ENCODE measurements at places on chromosomes 16 and 17. TPM values are rescaled to one million over a fixed set of nuclear protein-coding genes. Genes with fewer than 3 reads are reported as not detected.

DNA sequence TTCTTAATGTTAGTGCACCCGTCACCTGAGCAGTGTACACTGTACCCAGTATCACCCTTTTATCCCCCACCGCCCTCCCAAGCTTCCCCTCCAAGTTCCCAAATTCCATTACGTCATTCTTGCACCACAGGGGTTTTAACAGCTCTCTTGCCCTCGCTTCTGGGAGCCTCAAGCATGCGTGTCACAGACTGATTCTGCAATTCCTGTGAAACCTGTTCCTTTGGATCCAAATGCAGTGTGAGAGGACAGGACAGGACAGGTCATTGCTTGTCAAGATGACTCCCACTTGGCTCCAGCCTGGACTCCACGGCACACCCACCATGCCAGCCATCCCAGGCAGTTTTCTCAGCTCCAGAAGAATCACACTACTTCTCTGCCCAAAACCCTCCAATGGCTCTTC is 44.1 kb downstream of the CYB5D2 start:
- DNase-seq = no peak

The CRHR1 gene
- not detected for total RNA-seq

The WFIKKN2 gene
- 0.23 TPM for total RNA-seq

- no peak for DNase-seq
Observed at GRCh38 chr16:12757546-12757945, 46.1 kb downstream of the CPPED1 start.

DNA sequence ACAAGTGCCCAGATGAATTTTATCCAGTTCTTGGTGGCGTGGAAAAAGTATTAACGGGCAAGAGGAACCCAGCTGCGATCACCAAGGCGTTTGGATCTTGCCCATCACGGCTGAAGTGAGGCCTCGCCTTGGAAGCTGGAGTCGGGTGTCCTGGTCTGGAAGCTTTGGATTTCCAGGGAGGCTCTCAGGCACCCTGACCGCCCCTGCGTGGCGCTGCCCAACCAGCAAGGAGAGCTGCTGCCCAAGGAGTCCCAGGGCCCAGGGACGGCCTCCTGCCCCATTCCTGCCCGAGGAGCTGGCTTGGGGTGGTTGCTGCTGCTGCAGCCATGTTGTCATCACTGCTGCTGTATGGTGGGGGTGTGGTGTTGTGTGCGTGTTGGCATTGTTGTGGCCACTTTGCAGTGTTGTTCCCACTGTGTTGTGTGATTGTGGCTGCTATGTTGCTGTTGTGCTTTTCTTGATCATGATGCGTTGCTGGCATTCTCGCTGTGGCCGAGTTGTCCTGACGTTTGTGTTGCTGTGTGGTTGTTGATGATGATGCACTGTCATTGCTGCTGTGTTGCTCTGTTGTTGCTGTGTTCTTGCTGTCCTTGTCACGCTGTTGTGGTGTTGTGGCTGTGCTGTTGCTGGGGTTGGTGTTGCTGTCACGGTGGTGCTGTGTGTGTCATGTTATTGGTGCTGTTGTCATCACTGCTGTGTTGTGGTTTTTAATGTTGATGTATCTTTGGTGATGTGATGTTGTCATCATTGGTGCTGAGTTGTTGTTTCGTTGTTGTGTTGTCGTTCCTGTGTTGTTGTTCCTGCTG is 318.8 kb downstream of the C16orf95 start:
- no peak for DNase-seq

DNA sequence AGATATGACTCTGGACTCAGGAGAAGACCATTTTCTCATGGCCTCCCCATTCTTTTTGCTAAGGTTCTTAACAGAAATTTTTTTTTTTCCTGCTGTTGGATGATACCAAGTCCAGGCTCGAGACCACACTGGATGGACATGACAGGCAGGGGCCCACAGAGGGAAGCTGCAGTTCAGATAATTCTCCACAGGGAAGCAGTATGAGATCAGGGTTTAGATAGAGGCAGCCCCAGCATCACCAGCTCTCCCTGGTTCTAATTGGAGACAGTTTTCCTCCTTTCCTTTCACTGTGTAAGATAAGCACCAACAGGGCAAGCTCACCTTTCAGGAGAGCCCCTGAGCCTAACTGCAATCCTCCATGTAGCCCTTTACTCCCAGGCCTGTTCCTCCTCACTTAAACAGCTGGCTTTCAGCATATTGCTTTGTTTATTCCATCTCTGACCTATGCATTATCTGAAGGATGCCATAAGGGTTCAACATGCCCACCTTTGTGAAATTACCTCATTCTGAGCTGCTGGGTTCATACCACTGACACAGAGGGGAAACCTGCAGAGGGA is 108.1 kb downstream of the SNX11 start:
- no peak for DNase-seq

- no peak for DNase-seq
Observed at GRCh38 chr16:70663524-70664324, 17.4 kb downstream of the IL34 start.

- peak; percentile 47 for DNase-seq
Observed at GRCh38 chr16:2586901-2587480, 49.2 kb downstream of the PDPK1 start.

DNA sequence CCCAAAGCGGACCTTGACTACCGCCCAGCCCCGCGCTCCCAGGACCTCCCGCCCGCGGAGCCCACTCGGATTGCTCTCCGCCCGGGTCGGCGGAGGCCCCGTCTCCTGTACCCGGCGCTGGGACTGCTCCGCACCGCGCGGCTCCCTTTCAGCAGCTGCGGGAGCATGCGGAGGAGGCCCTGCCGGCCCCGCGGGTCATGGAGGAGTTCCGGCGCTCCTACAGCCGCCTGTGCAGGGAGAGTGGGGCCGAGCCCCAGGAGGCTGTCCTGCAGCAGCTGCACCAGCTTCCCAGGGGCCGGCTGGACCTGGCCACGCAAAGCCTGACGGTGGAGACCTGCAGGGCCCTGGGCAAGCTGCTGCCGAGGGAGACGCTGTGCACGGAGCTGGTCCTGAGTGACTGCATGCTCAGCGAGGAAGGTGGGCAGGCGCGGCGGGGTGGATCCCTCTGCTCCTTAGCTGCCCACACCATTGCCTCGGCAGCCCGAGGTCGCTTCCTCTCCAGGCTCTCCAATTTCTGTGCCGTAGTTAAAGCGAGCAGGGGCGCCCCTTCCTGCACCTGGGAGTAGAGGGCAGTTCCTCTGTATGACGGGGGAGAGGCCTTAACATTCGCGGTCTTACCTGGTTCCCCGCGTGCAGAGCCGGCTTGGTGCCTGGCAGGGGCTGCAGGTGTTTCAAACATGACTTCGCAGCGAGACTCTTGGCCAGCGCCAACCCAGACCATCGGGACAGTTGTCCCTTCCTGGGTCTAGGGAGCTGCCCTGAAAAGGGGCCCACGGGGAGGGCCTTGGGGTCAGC is 539 bp downstream of the LRRC45 start:
- DNase-seq = peak; percentile 58

The GAS7 gene
- total RNA-seq = 87.1 TPM

DNA sequence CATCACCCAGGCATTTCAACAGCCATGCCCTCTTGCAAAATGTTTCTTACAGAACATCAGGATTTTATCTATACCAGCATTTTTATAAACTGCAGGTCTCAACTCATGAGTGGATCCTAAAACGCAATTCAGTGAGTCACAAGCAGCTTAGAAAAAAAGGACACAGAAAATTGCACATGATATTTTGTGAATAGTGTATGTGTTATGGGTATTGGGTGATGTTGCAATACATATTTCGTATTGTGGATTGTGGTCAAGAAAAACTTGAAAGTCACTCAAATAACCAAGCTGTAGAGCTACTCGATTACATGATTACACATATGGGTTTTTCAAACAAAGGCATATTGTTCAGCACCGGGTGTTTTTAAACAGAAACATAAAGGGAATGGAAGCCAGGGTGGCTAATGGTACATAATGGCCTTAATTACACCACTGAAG is 1.4 kb downstream of the WIPI1 start:
- DNase-seq = no peak

DNA sequence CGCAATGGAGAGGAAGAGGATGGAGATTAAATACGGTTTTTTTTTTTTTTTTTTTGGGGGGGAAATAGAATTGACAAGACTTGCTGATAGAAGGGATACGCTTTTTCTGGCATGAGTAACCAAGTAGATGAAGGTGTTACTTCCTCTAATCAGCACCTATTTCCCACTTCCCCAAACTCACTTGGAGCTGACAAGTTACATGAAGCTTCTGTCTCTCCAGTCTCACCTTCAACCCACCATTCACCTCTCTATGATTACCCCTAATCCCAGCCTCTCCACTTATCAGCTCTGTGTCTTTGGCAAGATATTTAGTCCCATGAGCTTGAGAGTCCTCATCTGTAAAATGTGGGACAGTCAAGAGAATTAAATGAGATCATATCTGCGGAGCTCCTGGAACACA is 185.9 kb upstream of the HS3ST3A1 start:
- DNase-seq = no peak

DNA sequence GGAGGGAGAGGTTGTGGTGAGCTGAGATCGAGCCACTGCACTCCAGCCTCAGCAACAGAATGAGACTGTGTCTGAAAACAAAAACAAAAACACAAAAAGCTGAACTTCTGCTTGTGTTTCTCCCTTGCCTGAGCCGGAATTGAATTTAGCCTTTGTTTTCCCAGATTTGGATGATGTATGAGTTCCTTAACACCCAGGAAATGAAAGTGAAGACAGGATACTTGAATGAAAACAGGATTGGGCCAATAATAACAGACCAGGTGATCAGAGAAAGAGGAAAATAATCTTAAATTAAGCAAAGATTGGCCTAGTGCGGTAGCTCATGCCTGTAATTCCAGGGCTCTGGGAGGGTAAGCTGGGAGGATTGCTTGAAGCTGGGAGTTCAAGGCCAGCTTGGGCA is 1.6 kb upstream of the NUPR1 start:
- DNase-seq = no peak

- DNase-seq = no peak
Observed at GRCh38 chr16:82756283-82756599, 129.5 kb downstream of the CDH13 start.

DNA sequence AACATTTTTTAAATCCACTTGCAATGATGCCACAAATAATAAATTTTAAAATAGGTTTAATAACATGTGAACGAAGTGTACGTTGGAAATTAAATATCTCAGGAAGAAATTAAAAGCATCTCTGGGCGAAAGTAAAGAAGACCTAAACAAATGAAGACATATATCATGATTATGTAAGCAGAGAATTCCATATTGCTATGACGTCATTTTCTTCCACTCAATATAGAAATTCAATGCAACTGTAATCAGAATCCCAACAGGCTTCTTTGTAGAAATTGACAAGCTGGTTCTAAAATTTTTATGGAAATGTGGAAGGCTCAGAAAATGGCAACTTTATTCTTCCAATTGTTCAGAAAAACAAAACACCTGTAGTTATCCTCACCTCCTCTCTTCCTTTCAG is 33.8 kb upstream of the RBFOX3 start:
- DNase-seq = no peak

DNA sequence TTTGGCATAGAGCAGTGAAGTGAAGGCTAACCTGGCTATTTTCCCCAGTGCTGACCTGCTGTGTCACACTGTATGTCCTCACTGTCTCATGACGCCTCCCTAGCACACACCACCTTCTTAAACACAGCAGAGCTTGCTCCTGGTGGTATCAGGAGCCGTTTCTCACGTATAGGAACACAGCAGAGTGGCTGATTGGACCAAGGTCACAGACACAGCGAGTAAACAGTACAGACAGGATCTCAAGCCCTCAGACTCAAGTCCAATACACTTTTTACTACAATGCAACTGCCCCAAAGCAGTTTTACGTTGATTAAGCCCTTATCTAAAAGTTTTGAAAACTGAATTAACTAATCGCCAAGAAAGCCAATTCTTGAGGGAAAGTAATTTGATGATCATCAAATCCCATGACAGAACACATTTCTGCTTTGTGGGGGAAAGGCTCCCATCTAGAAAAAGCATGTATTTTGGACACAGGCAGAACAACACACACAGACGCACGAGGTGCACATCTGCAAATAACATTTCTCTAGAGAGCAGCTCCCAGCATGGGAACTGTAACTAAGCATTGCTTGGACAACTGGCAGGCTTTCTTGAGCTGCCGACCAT is 15.2 kb downstream of the ARHGAP17 start:
- no peak for DNase-seq

The DOC2A gene
- total RNA-seq = 8.2 TPM

- DNase-seq = no peak
Observed at GRCh38 chr16:23448392-23448791, 4.6 kb downstream of the COG7 start.

GRCh38 chr16:21652453-21652852 is at the start of gene IGSF6:
Gene IGSF6 (minus strand): TSS chr16:21652608. CDS start chr16:21652598, 10 bp downstream.
- DNase-seq = peak; percentile 37

The SSTR5 gene
- not detected for total RNA-seq

The CMTM1 gene
- 0.61 TPM for total RNA-seq

The PHOSPHO1 gene
- total RNA-seq = 0.30 TPM

The KRTAP4-8 gene
- not detected for total RNA-seq

The CACNB1 gene
- 28.8 TPM for total RNA-seq

The RAPGEFL1 gene
- 18.1 TPM for total RNA-seq

DNA sequence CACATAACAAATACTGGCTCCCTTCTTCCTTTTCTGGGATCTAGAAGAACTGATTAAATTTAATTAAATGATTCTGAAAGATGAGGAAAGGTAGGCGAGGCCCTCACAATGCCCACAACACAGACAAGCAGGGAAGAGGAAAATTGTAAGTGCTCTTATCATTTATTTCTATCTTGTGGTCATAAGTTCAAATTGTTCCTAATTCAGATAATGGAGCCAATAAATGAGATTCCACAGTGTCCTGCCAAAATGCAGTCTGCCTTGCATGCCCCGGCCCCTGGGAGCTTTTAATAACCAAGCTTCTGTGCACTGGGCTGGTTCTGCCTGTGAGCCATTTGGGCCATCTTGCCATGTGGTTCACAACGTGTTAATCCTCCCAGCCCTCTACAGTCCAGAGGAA is 97.0 kb downstream of the CMC2 start:
- DNase-seq = no peak

- no peak for DNase-seq
Observed at GRCh38 chr16:80063031-80063712, 462.6 kb upstream of the MAF start.

The EVPLL gene
- total RNA-seq = 3.1 TPM

The ZPBP2 gene
- not detected for total RNA-seq

The CFAP20 gene
- total RNA-seq = 34.5 TPM

The ZACN gene
- total RNA-seq = not detected

The AANAT gene
- total RNA-seq = not detected

GRCh38 chr17:21678393-21679081 is 13.8 kb upstream of the KCNJ18 start:
- DNase-seq = no peak

GRCh38 chr16:89823087-89823823 is 5.0 kb upstream of the SPIRE2 start:
- no peak for DNase-seq

Data from upper lobe of left lung (tissue), 6 donors.